ENCODE measurements at places on chromosomes 3 and 15.
A peak's percentile ranks its signal among the peaks of the same experiment; 100 is the strongest.

DNA sequence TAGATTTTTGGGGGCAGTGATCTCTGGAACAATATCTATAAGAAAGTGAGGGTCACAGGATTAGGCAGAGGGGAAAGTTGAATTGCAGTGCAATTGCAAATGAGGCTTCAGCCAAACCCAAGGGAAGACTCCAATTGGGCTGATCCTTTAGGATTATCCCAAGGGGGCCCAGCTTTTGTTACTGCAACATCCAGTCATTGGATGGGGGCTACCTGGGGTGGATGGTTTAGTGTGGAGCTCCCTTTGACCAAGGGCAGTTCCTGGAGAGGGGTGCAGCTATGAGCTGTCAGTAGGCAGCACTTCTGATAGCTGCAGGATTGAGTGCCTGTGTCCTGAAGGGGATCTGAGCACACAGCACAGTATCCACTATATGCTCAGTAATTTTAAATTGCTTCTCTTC lies 355.2 kb upstream of the AZI2 start:
- no peak for DNase-seq

GRCh38 chr3:23567917-23568316 lies 237.8 kb upstream of the UBE2E1 start:
- DNase-seq = peak; percentile 77

- no peak for DNase-seq
Measured at GRCh38 chr3:18618723-18619122, 193.6 kb upstream of the SATB1 start.

DNA sequence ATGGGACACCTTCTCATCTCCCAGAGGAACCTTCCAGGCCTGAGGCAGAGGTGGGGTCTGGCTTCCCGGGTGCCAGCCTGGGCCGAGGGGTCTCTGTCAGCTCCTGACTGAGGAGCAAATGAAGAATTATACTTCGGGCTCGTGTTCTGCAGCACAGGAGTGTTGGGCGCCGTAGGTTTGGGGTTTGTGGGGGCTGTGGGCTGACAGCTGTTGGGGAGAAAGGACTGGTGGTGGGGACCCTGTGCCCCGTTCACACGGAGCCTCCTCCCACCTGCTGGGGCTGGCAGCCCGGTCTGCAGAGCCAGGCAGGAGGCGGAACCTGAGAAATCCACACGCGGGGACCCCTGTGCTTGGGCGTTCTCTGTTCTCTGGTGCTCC lies 59.7 kb downstream of the ADAMTS7 start:
- DNase-seq = no peak

DNA sequence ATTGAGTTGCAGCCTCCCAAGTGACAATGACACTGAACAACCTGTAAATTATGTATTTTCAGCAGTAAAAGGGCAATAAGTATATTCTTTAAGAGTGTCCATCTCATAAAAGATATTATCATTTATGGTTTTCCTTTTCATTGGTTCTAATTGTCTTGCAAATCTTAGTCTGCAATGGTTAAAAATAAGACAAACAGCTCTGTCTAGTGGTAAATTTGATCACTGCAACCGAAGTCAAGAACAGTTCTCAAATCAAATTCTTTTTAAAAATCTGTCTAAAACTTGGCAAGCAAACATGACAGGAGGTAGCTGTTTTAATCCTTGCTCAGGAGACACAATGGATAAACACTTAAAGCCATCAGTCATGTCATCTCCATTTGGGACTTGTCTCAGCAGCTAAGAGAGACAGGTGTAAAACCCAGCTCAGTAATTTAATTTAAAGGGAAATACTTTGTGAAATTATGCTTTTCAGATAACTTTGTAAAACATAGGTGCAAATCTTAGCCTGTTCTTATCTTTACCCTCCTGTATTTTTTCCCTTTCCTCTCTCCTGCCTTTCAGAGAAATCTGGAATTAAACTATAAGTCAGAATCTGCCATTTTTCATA lies 150.3 kb upstream of the ARHGEF26 start:
- no peak for DNase-seq

- DNase-seq = no peak
Measured at GRCh38 chr15:89815769-89816168, 1.1 kb upstream of the ANPEP start.

- DNase-seq = no peak
Measured at GRCh38 chr15:95972041-95972553, 358.4 kb upstream of the NR2F2 start.

DNA sequence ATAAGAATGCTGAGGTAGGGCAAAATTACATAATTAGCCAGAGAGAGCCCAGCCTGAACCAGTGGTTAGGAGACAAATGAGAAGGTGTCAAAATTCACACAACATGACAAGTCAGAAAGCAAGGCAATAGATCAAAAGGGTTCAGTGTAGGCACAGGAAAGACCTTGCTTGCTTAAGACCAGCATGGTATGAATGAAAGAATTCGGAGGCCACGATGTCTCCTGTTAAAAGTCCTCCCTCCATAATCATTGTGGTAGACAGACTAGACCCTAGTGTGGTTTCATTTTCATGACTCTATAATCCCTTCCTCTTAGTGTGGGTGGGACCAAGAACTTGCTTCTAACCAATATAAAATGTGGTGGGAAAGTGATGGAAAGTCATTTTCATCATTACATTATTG lies 98.7 kb upstream of the ANKRD28 start:
- DNase-seq = no peak

DNA sequence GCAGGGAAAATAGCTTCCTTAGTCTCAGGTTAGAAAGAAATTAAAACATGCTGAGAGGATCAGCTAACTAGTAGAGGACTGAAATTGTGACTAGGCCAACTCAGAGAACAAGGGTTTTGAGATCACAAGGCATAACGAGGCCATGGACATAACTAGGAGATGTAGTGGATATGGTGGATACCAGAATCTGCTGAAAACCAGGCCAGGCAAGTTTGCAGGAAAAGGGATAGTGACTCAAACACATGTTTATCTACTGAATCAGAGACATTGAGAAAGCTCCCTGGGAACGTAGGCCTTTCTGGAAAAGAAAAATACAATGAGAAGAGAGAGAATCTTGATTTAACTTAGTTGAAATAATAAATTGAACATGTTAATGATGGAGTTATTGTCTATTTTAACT lies 326.5 kb upstream of the GBE1 start:
- peak; percentile 50 for DNase-seq

DNA sequence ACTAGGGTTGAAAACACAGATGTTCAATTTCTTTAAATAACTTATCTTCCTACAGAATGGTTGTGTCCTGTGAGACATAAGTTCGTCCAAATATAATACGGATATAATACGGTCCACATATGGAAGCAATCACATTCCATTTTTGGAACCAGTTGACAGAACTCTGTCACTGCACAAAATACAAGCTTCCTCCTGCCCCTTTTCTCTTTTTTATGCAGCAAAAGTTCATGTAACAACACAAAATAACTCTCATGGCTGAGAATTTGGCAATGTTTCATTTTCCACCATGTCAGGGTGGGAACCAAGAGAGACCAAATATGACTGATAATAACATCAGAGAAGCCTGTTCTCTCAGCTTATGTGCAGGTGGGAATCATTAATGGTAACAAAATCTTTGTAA lies 158.1 kb upstream of the ZNF385D start:
- no peak for DNase-seq

- no peak for DNase-seq
Measured at GRCh38 chr15:86138798-86139197, 59.1 kb downstream of the AGBL1 start.

DNA sequence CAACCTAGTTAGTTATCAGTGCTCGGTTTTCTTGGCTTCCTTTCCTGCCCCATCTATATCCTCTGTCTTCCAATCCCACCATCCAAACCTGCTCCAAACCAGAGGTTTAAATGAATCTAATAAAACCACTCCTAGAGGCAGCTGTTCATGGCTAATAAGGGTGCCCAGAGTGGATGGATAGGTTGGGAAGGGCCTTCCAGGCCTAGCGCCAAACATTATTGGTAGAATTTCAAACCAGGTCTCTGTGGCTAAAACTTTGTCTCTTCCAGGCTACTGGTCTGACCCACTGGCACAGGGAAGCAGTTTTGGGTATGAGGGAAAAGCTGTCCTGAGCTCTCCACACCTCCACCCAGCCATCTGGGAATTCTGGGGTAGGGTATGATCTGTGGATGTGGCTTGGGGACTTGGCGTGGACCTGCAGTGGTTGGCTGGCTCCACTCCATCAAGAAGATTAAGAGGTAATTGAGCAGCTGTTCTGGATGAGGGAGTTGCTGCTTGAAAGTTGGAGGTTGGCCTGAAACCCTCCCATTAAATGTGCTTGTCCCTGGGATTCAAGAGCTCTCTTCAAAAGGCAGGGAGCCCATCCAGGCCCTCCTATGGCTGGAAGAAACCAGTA lies 29.3 kb upstream of the INSYN1 start:
- no peak for DNase-seq

GRCh38 chr3:31180274-31180673 lies 285.8 kb upstream of the GADL1 start:
- no peak for DNase-seq

- DNase-seq = no peak
Measured at GRCh38 chr3:172341482-172342059, 106.7 kb downstream of the GHSR start.
